MG63 (cell line): ENCODE measurements at places on chromosomes 4 and X.

GRCh38 chr4:138761638-138762220, 253.9 kb upstream of the NOCT start:
- DNase-seq = no peak

DNA sequence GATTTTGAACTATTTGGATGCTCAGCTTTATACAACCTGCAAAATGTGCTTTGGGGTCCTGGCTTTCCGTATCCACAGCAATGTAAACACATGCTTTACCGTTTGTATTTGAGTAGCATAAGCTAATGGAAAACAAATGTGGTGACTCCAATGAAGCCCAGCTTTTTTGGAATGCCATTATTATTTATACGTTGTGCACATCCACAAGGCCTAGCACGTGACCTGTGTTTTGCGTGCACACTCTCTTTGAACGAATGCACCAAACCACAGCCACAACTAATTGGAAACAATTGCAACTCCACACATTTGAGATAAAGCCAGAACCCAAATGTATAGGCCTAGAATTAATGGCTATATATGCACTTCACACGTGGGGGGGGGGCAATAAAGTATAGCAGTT, 189.5 kb upstream of the GPC4 start:
- DNase-seq = no peak

DNA sequence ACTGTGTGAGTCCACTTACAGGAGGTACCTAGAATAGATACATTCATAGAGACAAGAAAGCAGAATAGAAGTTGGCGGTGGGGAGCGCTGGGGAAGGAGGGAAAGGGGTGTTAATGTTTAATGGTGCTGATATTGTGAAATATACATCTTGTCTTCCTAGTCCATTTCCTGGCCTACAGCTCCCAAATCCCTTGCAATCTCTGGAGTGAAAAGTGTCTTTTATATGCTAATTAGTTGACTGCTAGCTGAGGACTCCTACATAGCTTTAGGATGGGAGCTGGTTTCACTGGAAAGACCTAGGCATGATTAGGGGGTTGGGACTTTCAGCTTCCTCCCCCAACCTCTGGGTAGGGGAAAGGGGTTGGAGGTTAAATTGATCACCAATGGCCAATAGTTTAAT, 36.0 kb downstream of the FUNDC1 start:
- no peak for DNase-seq

DNA sequence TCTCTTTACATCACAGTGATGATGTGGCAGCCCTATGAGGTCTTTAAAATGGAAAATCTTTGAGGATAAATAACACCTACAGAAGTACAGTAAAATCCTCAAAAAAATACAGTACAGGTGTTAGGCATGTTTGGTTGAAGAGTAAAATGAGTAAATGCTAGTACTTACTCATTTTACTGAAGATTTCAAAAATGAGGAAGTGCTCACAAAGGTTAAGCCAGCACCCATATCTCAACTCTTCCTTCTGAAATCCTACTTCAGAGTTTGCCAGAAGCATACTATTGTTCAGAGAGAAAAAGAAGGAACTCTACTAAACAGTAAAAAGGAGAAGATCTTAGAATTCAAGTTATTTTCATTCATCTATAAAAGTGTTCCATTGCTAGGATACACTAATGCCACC, 130.9 kb downstream of the CBR4 start:
- DNase-seq = no peak

GRCh38 chrX:69072486-69073006, 92.7 kb downstream of the PJA1 start:
- no peak for DNase-seq

DNA sequence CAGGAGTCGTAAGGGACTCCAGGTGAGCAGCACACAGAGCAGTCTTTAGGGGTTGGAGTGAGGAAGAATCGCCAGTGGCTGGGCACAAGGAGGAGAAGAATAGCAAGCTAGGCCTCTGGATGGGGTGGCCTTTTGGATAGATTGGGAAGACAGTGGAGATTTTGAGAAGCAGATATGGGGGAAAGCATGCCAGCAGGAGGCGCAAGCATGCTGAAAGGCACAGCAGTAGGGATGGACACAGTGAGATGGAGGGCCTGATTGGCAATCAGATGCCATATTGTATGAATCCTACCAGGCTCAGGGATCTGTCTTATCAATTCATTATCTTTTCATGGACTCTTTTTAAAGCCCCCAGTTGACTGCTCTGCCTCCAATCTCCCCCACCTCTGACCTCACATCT, 60.4 kb upstream of the MAGEA4 start:
- DNase-seq = no peak

DNA sequence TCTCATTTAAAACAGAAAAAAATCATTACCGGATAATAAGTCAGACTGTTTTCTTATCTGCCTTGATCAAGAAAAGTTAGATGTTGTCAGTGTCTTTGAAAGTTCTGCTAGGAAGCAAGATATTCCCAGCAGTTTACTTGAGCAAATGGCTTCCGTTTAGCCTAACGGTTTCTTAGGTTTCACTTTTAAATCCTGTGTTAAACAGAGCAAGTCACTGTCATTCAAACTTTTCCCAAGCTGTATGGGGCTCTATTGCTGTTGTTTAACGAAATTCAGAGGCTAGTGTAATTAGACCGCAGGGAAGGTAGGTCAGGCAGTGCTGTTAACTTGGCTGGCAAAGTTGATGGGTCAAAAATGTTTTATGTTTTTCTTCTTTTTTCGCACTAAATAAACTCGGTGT, 80.3 kb upstream of the NEIL3 start:
- no peak for DNase-seq

GRCh38 chr4:156521631-156522030, 450.0 kb downstream of the PDGFC start:
- no peak for DNase-seq

GRCh38 chr4:87745064-87745807, 54.1 kb upstream of the IBSP start:
- no peak for DNase-seq

- no peak for DNase-seq
Measured at GRCh38 chr4:82745173-82745842, 53.3 kb downstream of the SCD5 start.

GRCh38 chrX:150370589-150371312, 7.6 kb downstream of the MAMLD1 start:
- DNase-seq = no peak

GRCh38 chrX:44873415-44874276, 658 bp downstream of the KDM6A start:
- peak; percentile 43 for DNase-seq

- no peak for DNase-seq
Measured at GRCh38 chr4:174284487-174284886, 776 bp downstream of the CEP44 start.

DNA sequence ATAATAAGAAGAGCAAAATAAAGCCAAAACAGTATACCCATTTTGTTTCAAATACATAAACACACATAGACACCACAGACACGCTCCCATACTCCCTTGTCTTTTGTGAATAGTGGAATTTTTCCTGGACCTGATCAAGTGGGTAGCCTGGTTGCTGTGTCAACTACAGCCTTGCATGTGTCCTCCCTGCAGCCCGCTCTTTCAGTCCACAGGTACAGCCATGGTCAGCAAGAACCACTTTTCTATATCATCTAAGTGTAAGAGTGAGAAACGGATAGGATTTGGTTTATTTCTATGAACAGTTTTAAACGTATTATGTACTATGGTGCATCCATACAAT, 9.8 kb downstream of the PWWP3B start:
- no peak for DNase-seq

DNA sequence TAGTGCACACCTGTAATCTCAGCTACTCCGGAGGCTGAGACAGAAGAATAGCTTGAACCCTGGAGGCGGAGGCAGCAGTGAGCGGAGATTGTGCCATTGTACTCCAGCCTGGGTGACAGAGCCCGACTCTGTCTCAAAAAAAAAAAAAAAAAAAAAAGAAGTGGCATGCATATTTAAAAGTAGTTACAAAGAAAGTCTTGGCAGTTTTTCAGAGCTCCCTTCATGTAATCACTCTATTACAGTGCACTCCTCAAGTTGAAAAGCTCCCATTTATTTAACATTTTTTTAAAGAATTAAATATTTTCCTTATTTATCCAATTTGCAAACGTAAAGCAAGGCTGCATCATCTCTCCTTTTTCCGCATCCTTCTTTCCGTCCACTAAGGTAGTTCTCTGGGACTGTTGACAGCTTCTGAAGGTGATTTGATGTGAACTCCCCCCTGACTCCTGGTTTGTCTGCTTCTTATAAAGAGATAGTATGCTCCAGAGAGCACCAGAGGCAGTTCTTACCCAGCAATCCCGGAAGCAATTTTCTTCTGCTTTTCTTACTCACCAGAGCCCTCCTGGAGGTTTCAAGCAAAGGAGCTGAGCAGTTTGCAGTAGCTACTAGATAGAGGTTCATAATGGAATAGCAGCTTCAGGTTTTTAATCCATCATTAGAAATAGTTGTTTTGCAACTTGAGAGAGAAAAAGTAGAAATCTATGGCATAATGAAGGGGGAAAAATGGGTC, 151.0 kb downstream of the PALLD start:
- no peak for DNase-seq

DNA sequence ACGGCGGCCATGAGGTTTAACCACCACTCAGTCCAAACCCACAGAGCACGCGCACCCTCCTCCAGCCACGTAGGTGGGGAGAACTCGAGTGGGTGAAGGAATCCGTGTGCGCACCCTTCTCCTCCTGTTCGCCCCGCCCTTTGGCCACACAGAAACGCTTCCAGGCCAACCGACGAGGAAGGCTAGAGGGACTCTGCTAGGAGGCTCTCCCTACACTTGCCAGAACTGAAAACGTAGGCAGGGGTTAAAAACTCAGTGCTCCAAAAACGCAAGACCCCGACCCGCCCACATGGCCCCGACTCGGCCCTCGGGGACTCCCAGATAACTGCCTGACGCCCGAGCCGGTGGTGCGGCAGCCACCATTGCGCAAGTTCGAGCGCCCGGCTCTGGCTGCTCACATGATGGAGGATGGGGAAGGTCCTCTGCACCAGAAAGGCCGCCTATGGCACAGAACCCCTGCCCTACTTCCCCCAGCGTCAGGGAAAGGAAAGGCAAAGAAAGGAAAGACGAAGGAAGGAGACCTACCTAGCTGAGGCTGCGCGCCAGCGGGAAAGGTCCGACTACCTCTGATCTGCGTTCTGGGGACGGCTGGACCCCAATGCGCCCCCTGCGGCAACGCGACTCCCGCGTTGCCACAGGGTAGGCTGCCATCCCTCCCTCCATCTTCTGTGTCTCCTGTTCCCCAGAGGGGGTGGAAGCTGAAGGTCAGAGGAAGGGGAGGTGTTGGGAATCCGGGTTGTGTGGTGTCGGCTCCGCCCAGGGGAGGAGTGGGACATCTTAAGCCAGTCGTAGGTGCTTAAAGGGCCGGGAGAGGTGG, 201.9 kb upstream of the AGTR2 start:
- DNase-seq = peak; percentile 46

DNA sequence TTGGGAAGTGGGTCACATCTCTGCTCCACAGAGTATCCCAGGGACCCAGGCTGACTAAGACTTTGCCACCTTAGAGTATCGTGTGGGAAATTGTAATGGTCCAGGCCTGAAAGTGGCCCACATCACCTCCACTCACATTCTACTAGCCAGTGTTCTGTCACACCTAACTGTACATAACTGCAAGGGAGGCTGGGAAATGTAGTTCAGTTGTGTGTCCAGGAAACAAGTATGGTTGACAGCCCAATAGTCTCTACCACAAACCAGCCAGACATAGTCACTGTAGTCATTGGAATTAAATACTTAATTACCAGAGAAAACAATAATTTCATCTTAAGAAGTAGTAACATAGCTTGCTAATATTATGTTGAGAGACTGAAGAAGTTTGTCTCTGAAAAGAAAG, 233.4 kb upstream of the S100G start:
- DNase-seq = no peak

DNA sequence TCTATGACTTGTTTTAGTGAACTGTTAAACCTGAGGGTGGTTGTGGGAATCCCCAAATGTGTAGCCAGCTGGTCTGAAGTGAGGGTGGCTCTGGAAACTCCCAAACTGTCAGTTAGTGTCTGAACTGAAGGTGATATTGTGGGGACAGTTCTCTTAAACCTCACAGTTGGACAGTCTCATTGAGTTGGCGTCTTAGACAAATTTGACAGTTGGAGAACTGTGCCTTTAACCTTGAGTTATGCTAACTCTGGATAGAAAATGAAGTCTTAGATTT, 20.7 kb upstream of the CTSO start:
- DNase-seq = no peak

- no peak for DNase-seq
Measured at GRCh38 chrX:152913346-152913745, 15.5 kb downstream of the ZNF185 start.

GRCh38 chr4:173498023-173498422, 32.0 kb downstream of the HAND2 start:
- DNase-seq = no peak

- DNase-seq = peak; percentile 58
Measured at GRCh38 chrX:136711147-136711546, 63.2 kb downstream of the CD40LG start.
